ENCODE measurements at places on chromosomes 5 and 9. TPM values are rescaled to one million over a fixed set of nuclear protein-coding genes. Genes with fewer than 3 reads are reported as not detected.

Gene ANXA2R
- 0.61 TPM for polyA plus RNA-seq

Gene ANKRD18A
- polyA plus RNA-seq: not detected

Gene LCN6
- polyA plus RNA-seq: not detected

Gene DNAJC25
- 6.4 TPM for polyA plus RNA-seq

Gene RASGRF2
- 3.5 TPM for polyA plus RNA-seq

Gene PCDHGA5
- 1.4 TPM for polyA plus RNA-seq

Gene SLC46A2
- not detected for polyA plus RNA-seq

Gene DOCK2
- 1.3 TPM for polyA plus RNA-seq

Gene PCDHB13
- polyA plus RNA-seq: 0.62 TPM

Gene PHF24
- not detected for polyA plus RNA-seq

Gene WWC1
- polyA plus RNA-seq: 3.2 TPM

Gene CD74
- 1.3 TPM for polyA plus RNA-seq

Gene PLAA
- polyA plus RNA-seq: 31.1 TPM

Gene LCP2
- not detected for polyA plus RNA-seq

Gene PRR16
- polyA plus RNA-seq: 44.6 TPM

Gene IFNA2
- polyA plus RNA-seq: not detected

Gene RANBP6
- polyA plus RNA-seq: 17.2 TPM

Gene CCNO
- 0.03 TPM for polyA plus RNA-seq

Gene NTNG2
- 0.26 TPM for polyA plus RNA-seq

Gene CDC20B
- polyA plus RNA-seq: not detected

Gene IRX1
- not detected for polyA plus RNA-seq

Gene CCL21
- polyA plus RNA-seq: not detected

Gene CDH9
- not detected for polyA plus RNA-seq

Gene ARAP3
- polyA plus RNA-seq: 2.5 TPM

Gene GRIN3A
- not detected for polyA plus RNA-seq

Gene RAB14
- 52.3 TPM for polyA plus RNA-seq

Gene LURAP1L
- 39.9 TPM for polyA plus RNA-seq

Gene C9orf152
- not detected for polyA plus RNA-seq

Gene CTXN3
- not detected for polyA plus RNA-seq

Gene RRAGA
- 217 TPM for polyA plus RNA-seq

Gene PCDH1
- 0.09 TPM for polyA plus RNA-seq

Gene SLC6A3
- not detected for polyA plus RNA-seq

Gene TLX3
- not detected for polyA plus RNA-seq

Gene SEMA6A
- 0.43 TPM for polyA plus RNA-seq

Gene RNF183
- polyA plus RNA-seq: not detected

Gene PALM2AKAP2
- polyA plus RNA-seq: 3.7 TPM

Gene SLC6A7
- polyA plus RNA-seq: not detected

Gene PTGES
- 8.8 TPM for polyA plus RNA-seq

Gene LTC4S
- 0.32 TPM for polyA plus RNA-seq

Gene TAF11L5
- polyA plus RNA-seq: not detected

Gene TMEFF1
- polyA plus RNA-seq: 0.55 TPM

Gene TPRN
- polyA plus RNA-seq: 2.3 TPM

Gene BRINP1
- 0.06 TPM for polyA plus RNA-seq

Gene FGF18
- polyA plus RNA-seq: 2.0 TPM

Gene ARRDC1
- 8.3 TPM for polyA plus RNA-seq

Gene ENDOG
- 9.6 TPM for polyA plus RNA-seq

Gene OR1J2
- polyA plus RNA-seq: 0.19 TPM

Gene ANKRD34B
- not detected for polyA plus RNA-seq

Gene POU5F2
- polyA plus RNA-seq: 0.01 TPM

Gene TRIM7
- 4.7 TPM for polyA plus RNA-seq

Gene PDE8B
- polyA plus RNA-seq: 0.18 TPM

Gene DRD1
- polyA plus RNA-seq: 0.19 TPM

Gene SH3GL2
- 0.10 TPM for polyA plus RNA-seq

All from fibroblast of lung (primary cell).